EL (cell line): ENCODE measurements at places on chromosomes 16 and 17.
A peak's percentile ranks its signal among the peaks of the same experiment; 100 is the strongest.

- DNase-seq: no peak
Measured at GRCh38 chr17:79174193-79174765, 99.7 kb downstream of the ENGASE start.

- no peak for DNase-seq
Measured at GRCh38 chr16:85462714-85463611, 150.2 kb upstream of the GSE1 start.

GRCh38 chr16:56355786-56356275 lies 69.5 kb downstream of the AMFR start:
- no peak for DNase-seq

GRCh38 chr16:51326131-51326856 lies 175.2 kb upstream of the SALL1 start:
- peak; percentile 60 for DNase-seq

DNA sequence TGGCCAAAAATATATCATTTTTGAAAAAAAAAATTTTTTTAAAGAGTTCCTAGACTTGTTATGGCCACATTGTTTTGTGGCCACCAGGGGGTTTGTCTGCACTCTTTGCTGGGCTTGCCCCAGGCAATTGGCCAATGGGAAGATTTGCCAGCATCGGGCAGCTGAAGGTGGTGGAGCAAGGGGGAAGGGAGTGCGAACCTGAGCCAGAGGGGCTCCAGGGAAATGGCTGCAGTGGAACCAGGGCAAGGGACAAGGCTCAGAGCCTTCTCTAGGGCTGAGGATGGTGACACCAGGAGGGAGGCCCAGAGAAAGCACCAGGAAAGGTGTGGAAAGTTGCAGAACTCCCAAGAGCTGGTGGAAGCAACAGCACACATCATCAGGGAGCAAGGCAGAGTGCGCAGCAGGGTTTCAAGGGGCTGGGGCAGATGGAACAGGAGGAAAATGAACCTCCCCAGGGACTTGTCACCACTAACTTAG lies 15.5 kb upstream of the CMIP start:
- peak; percentile 62 for DNase-seq

- no peak for DNase-seq
Measured at GRCh38 chr17:11284811-11285210, 43.8 kb downstream of the SHISA6 start.

GRCh38 chr17:1484676-1485422 lies 7.6 kb downstream of the MYO1C start:
- peak; percentile 61 for DNase-seq

DNA sequence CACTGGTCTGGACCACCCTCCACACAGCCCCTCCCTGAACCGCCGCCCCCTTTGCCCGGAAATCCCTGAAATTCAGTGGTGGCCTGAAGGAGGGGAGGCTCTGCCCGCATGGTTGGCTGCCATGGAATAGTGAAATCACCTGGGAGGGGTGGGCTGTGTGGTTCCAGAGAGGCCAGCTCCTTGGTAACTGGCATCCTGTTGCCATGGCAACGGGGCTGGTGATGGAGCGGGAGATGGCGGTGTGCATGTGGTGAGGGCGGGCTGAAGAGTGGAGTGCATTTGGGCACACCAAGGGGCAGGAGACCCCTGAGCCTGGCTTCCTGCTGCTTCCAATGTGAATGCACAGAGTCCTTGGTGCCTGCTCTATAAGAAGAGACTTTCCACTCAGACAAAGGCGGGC lies 2.4 kb downstream of the EFNB3 start:
- DNase-seq: no peak

DNA sequence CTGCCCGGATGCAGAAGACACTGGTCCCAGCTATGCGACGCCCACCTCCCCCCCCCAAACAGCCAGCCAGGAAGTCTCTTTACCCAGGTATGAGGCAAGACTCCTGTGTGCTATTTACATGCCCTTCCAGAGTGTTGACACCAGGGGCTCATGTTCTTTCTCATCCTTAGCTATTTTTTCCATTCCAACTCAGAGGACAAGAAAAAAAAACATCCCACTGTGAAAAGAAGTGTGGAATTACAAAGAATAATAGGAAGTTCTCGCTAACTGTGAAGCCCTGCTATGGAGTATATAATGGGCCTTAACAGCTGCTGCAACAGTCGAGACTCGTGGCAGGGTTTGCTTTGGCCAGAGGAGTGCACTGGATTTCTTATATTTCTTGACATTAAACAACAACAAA lies 584.9 kb downstream of the CDH13 start:
- no peak for DNase-seq

DNA sequence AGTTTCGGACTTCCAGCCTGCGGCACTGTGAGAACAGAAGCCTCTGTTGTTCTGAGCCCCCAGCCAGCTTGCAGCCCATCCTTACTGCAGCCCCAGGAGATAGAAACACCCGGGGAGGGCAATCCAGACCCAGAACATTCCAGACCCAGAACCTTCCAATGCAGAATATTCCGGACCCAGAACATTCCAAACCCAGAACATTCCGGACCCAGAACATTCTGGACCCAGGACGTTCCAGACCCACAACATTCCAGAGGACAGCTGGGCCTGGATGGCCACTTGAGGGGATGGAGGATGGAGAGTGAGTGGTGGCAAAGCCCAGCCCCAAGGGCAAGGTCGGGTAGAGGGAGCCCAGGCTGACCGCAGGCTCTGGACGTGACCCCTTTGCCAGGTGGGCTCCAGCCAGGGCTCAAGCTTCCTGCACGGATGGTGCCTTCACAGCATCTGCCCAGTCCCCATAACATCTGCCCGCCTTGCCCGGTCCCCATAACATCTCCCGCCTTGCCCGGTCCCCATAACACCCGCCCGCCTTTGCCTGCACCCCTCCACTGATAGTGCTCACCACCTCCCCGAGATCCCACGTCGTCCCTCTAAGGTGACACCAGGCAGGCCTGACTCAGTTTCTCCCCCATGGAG lies 3.5 kb downstream of the CBFA2T3 start:
- DNase-seq: no peak

DNA sequence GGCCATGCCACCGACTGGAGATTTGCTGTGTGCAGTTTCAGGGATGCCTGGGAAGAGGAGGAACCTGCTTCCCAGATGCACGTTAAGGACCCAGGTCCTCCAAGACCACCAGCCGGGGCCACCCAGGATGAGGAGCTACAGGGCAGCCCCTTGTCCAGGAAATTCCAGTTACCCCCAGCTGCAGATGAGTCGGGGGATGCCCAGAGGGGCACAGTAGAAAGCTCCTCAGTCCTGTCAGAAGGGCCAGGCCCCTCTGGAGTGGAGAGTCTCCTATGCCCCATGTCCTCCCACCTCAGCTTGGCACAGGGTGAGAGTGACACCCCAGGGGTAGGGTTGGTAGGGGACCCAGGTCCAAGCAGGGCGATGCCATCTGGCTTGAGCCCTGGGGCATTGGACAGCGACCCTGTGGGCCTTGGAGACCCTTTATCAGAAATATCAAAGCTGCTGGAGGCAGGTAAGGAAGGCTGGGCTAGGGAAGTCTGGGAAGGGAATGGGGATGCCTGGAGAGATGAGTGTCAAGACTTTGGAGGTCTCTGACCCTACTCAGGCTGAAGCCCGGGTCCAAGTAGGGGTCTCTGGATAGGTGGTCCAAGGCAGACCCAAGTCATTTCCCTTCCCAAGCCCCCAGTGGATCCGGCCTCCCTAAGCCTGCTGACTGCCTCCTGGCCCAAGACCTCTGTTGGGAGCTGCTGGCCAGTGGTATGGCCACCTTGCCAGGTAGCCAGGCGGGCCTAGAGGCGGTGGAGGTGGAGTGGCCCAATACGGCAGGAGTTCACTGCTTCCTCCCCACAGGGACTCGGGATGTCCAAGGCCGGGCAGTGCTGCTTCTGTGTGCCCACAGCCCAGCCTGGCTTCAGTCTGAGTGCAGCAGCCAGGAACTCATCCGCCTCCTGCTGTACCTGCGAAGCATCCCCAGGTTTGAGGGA lies 1.0 kb downstream of the PLEKHG4 start:
- no peak for DNase-seq

DNA sequence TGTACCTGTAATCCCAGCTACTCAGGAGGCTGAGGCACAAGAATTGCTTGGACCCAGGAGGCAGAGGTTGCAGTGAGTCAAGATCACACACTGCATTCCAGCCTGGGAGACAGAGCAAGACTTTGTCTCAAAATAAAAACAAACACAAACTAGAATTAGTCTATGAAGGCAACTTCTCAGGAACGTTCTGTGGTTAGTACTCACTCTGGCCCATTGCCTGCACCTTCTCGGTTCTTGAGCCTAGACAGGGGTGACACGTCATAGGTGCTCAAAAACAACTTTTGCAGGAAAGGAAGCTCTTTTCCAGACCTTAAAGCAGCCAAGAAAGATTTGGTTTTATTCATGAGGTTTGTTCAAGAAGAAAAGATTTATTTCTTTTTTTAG lies 22.3 kb upstream of the CNOT1 start:
- DNase-seq: peak; percentile 39
